Stimulated activated naive CD4-positive, alpha-beta T cell (primary cell): ENCODE measurements at places on chromosomes 3 and 15.

GRCh38 chr3:112101916-112102315 lies 15.7 kb downstream of the C3orf52 start:
- DNase-seq, result no peak

GRCh38 chr3:68666429-68667136 lies 265.8 kb downstream of the TAFA4 start:
- no peak for DNase-seq

GRCh38 chr15:58161436-58161930 lies 23.3 kb downstream of the AQP9 start:
- DNase-seq, result no peak

- no peak for DNase-seq
Observed at GRCh38 chr3:59510576-59510975, 460.8 kb upstream of the CFAP20DC start.

GRCh38 chr15:60044636-60045270 lies 40.6 kb downstream of the FOXB1 start:
- peak; percentile 55 for DNase-seq
